Right ventricle myocardium inferior (tissue), 1 donor: ENCODE measurements at places on chromosomes 12 and 14. TPM values are rescaled to one million over a fixed set of nuclear protein-coding genes. Genes with fewer than 3 reads are reported as not detected.

RNASE3 gene
- not detected for total RNA-seq

SERPINA3 gene
- 112 TPM for total RNA-seq

TAS2R19 gene
- 0.49 TPM for total RNA-seq

GPR84 gene
- 0.22 TPM for total RNA-seq

GIT2 gene
- 47.1 TPM for total RNA-seq

AKAP6 gene
- total RNA-seq = 160 TPM

PLBD1 gene
- 24.4 TPM for total RNA-seq

TAS2R42 gene
- total RNA-seq = not detected

OAS1 gene
- total RNA-seq = 6.1 TPM

MARK3 gene
- total RNA-seq = 123 TPM

NEUROD4 gene
- not detected for total RNA-seq

POLE2 gene
- total RNA-seq = 0.54 TPM

ADGRD1 gene
- 89.1 TPM for total RNA-seq

ANKRD33 gene
- not detected for total RNA-seq

KRT82 gene
- total RNA-seq = not detected

WNT1 gene
- total RNA-seq = not detected

RIN3 gene
- 13.0 TPM for total RNA-seq
